Cardiac fibroblast (primary cell): ENCODE measurements at places on chromosomes 7 and 10.

- DNase-seq: no peak
Observed at GRCh38 chr7:23346316-23346715, 47.2 kb downstream of the MALSU1 start.

DNA sequence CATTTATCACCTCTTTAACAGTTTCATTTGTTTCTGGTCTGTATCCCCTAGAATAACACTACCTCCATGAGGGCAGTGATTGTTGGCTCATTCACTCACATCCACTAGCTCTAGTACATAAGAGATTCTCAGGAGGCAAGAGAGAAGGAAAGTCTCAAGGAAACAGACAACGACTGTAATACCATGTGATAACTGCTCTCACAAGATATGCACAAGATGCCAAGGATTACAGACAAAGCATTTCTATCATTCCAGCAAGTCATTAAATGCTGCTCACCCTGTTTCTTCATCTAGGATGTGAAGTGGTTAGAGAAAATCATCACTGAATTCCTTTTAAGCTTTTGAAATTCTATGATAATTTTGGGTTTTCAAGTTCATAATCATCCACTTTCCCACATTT is 115.3 kb downstream of the HIBADH start:
- peak; percentile 41 for DNase-seq

DNA sequence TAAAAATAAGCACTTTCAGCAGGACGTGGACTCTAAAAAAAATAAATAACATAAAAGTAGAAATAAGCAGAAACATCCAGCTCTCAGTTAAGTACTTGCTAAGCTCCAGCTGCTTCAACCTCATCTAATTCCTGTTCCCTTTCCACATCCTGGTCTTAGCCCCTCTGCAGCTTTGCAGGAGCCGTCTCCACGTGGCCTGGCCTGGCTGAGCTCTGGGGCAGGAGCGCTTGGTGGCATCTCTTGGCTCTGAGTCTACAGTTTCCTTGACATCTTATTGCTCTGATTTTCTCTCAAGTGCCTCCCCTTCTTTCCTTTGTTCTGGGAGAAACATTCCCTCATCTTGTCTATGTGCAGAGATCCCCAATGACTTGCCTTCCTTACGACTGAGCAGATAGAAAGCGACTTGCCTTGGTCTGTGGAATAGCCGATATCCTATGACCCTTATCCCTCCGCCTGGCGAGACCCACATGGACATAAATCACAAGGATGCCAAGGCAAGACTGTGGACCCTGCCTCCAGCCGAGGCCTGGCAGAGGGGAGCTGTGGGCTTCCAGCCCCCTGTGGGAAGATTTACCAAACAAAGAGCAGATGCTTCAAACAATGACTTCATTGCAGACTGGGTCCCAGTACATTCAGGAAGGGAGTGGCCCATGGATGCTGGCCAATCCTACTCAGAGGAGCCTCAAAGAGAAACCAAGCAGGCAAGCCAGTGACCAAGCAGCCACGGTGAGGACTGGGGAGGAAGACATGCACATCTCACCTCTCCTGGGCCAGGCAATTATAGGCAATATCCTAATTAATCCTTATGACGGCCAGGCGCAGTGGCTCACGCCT is 61.9 kb downstream of the SPOCK2 start:
- DNase-seq: peak; percentile 39

DNA sequence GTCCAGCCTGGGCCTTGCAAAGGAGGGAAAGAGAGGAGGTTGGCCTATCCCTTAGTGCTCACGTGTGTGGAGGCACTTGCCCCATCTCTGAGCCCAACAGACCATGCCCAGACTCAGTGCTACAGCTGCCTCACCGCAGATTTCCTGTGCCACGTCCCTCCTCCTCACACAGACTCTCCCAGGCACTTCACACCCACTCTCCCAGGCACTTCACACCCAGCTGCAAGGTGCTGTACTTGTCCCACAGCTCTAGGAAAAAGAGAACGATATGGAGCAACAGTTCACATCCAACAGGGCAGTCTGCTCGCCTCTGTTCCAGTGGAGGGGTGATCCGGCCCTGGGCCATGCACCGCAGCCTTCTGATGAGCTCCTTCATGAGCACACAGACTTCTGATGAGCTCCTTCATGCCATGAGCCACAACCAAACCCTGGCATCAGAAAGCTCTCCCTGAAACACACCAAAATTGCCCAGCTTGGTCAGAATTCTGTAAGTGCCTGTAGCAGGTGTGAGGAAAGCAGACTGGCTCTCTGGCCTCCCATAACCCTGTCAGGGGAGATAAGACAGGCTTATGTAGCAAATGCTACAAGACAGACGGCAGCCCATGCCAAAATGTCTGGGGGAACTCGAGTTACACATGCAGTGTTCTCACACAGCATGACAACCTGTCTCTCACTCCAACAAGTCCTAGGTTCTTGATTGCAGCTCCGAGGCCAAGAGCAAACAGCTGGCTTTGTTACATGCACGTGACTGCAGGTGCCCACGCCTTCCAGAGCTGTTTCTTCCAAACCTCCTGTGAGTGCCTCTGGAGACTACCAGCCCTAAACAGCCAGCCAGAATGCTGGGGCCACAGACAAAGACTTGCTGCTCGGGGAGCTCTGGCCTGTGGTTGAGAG is 348.5 kb downstream of the GRID1 start:
- no peak for DNase-seq

DNA sequence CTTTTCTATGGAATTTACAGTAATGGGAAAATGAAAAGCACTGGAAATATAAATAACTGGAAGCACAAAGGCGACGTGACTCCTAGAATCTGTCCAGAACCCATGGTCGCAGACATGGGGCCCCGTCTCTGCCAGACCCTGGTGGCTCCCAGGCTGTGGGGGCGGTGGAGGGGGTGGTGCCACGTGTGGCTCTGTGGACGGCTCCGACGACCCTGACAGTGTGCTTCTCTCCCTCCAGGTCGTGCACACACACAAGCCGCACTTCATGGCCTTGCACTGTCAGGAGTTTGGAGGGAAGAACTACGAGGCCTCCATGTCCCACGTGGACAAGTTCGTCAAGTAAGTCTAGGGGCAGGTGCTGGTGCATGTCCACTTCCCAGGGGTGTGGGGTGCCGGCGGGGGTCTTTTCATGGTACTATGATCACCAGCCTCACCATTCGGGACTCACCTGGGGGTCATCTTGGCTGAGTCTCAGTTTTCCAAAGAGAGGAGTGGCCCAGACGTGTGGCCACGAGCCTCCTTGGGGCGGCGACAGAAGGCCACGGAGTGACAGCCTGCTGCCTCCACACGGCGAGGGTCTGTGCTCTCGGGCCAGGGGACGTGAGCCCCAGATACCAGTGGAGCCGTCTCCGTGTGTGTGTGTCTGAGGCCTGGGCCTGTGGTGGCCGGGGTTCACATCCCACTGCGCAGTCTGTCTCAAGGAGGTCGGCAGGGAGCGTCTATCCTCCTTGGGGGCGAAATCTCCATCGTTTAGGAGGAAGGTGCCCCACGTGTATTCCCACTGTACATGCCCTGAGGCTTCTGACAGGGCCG is 108.2 kb downstream of the INPP5A start:
- no peak for DNase-seq

- DNase-seq: no peak
Observed at GRCh38 chr7:151780631-151781030, 96.3 kb downstream of the PRKAG2 start.

- DNase-seq: no peak
Observed at GRCh38 chr10:1377231-1377630, 321.0 kb downstream of the WDR37 start.

GRCh38 chr7:3300221-3300650 is 816 bp upstream of the SDK1 start:
- DNase-seq: no peak

DNA sequence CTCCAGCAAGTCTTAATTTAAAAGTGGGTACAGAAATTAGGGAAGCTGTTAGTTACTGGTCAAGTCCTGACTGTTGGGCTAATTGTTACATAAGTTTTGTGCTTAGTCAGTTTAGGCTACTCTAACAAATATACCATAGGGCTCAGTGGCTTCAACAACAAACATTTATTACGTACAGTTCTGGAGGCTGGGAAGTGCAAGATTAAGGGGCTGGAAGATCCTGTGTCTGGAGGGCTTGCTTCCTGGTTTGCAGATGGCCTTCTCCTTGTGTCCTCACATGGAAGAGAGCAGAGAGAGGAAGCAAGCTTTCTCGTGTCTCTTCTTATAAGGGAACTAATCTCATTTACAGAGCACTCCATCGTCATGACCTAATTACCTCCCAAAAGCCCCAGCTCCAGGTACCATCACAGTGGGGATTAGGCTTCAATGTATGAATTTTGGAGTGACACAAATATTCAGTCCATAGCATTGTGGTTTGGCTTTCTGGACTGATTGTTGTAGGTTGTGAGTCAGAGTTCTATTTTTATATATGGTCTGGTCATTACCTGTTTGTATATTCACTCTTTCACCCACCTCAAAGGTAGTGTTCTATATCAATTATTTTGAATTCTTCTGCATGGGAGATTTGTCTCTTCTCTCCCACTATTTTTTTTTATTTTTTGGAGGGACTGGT is 17.1 kb downstream of the ST7 start:
- no peak for DNase-seq

- peak; percentile 35 for DNase-seq
Observed at GRCh38 chr10:36802490-36803153, 322.8 kb upstream of the ANKRD30A start.

DNA sequence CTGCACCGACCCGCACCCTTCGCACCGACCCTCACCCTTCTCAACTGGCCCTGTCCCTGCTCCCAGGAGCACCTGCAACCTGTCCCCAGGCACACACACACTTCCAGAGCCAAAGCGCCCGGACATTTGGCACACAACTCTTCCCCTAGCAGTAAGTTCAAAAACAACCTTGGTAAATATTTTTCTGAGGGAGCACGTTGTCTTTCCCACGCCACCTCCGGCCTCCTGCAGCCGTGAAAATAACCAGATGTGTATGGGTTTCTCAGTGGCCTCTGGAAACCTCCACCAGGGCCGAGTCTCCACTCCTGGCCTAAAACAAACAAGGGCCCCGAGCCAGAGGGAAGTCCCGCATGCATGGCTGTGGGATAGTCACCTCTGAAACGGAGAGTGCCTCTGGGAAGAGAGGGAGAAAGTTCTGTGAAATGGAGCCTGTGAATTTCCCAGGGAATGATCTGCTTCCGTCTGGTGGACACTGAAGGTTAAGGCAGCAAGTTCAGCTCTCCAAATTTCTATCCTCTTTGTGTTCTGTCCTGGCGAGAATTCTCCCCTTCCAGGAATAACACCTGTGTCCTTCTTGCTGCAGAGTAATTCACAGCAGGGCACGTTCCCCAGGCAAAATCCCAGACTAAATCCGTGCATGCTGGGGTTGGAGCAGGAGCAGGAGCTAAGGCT is 15.8 kb downstream of the PODXL start:
- DNase-seq: peak; percentile 11

DNA sequence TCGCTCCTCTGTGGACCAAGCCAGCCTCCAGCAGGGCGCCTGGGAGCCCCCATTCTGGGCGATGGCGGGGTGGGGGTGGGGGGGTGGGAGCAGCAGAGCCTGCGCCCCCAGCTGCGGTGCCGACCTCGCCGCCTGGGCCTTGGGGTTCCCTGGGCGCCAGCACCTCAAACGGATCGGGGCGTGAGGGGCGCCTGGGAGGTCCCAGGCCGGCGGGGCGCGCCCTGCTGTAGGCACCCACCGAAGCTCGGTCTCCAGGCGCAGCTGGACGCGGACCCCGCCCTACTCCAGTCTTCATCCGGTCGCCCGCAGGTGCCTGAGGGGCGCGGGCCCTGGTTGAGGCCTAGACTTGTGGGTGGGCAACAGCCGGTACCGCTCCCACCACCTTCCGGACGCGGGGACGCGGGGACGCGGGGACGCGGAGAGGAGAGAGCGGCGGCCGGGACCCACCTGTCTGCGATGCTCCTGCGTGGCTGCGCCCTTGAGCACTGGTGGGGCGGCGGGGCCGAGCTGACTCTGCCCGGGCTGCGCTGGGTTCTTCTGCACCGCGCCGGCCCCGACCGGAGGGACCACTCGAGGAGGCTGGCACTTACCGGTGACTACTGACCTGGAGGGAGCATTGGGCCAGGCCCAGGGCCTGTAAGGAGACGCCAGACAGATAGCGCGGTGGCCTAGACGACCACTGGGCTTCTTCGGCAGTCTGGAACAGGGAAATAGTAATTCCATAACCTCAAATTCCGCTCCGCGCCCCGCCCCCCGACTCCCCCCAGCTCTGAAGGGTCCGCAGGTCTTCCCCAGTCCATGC is 5.5 kb upstream of the KCP start:
- DNase-seq: no peak

DNA sequence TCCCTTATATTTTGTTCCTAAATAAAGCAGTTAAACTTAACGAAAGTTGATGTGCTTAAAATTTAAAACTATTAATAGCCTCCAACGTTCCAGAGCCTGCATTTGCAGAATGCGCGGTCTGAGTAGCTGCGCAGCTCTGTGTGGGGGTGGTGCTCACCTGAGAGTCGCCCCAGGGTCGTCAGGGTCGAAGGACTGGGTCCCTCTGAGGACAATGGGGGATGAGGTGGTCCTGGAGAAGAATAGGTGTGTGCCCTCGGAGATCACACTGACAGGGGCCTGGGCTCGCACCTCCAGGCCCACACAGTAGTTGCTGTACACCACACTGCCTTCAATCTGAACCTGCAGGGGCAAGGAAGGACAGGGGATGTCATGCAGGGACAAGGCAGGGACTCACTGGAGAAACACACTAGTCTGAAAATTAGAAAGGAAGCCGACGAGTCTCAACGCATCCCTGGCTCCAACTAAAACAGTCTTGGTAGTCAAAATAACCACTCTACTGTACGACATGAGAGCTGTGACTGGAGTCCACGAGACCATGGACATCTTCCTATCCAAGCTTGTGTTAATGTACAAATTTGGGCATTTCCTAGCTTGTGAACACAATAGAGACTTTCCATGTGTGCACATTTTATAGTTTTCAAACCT is 54.4 kb downstream of the PKD1L1 start:
- DNase-seq: no peak

- DNase-seq: no peak
Observed at GRCh38 chr10:70588859-70589570, 13.5 kb downstream of the PRF1 start.

DNA sequence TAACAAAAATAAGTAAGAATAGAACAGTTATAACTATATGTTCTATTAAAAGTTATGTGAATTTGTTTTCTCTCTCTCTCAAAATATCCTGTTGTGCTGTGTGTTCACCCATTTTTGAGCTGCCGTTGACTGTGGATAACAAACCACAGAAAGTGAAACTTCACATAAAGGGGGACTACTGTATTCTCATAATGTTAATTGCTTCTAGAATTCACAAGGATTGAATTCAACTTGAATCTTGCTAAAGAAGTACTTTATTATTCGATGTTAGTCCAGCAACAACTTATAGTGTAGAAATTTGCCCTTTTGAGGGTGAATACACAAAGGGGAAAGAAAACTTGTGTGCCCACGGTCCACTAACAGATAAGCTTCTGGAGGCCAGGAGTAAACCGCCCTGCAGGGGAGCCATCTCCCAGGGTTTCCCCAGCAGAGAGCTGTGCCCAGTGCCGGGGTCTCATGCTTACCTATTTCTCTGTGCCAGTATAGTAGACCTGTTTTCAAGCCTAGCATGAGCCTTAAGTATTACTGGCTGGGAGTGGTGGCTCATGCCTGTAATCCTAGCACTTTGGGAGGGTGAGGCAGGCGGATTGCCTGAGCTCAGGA is 87.1 kb downstream of the KAT6B start:
- no peak for DNase-seq
